ENCODE measurements at places on chromosomes 7 and 10.

DNA sequence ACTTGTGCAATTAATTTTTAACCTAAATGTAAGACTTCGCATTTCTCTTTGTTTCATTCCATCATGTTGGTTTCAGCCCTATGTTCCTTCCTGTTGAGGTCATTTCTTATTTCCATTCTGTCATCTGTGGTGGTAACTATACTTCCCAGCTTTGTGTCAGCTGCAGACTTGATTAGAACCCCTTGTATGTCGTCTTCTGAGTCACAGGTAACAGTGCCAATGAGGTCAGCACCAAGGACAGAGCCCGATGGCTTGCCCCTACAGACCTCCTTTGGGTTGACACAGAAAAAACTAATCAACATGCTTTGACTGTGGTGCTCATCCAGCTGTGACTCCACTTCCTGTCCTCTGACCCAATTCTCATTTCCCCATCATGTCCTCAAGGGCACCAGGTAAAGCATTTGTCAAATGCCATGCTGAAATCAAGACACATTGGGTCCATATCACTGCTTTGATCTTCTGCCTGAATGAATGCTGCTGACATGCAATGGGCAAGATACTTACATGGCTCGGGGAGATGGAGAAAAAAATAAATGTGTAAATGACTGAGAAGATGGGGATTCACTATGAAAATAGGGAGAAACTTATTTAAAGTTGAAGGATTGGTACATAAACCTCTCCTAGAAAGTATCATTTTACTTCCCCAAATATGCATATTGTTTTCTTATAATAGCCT, 25.6 kb upstream of the CRTAC1 start:
- DNase-seq, result no peak

GRCh38 chr7:2256306-2257045, 14.4 kb downstream of the NUDT1 start:
- DNase-seq, result no peak

GRCh38 chr7:139821349-139822105, 7.5 kb upstream of the TBXAS1 start:
- DNase-seq, result no peak

DNA sequence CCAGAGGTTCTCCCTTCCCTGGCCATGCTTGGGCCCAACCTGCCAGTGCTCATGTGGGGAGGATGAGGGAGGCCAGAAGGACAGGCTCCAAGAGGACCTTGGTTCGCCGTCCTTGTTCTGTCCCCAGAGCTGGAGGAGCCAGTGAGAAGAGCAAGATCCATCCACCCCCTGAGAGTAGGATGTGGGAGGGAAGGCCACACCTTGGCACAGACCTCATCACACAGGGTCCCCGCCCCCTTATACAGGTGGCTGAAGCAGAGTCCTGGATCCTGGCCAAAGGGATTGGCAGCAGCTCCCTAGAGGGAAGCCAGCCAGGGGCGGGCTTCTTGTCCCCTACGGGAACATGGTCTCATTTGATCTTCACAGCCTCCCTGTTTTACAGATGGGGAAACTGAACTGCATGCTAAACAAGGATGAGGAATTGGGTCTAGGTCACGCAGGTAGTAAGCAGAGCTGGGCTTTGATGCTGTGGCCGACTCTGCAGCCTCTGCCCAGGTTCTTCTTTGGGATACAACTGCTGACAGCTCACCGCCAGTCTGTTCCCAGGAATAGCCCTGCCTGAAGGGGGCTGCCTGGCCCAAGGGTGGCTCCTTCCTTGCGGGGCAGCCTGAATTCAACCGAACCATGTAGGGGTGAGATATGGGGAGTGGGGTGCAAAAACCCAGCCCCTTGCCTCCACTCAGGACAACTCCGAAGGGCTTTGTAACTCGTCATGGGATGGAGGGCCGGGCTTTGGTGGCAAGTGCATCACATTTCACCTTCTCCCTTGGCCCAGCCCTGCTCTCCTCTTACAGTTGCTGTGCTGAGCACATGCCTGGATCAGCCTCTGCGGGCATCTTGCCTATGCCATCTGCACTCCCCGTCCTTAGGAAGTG, 62.2 kb upstream of the KDM7A start:
- no peak for DNase-seq

DNA sequence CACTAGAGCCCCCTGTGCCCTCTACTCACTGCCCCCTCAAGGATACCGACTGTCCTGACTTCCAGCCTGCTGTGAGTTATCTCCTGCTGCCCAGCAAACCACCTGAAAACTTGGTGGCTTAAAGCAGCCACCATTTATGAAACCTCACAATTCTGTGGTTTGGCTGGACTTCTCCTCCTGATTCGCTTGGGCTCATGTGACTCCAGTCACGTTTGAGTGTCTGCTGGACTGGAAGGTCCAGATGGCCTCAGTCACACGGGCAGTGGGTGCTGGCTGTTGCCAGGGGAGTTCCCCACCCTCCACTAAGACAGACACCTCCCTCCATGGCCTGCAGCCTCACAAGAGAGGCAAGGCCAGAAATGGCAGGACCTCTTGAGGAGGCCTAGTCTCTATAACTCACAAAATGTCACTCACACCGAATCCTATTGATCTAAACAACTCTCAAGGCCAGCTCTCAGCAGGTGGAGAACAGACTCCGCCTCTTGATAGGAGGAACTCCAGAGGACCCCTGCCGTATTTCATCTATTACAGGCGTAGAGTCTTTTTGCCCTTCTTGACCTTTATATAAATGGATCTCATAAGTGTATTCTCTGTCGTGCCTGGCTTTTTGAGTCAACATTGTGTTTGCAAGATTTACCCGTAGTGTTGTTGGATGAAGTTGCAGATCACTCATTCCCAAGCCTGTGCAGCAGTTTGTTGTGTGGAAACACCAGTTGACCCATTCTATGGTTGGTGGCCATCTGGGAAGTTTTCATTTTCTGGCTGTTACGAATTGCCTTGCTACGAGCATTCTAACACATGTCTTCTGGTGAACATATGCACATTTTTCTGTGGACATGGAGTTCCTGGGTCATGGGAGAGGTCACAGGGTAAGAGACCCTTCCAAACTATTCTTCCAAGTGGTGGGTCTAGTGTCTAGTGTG, 48.3 kb downstream of the ZMIZ1 start:
- DNase-seq, result no peak

DNA sequence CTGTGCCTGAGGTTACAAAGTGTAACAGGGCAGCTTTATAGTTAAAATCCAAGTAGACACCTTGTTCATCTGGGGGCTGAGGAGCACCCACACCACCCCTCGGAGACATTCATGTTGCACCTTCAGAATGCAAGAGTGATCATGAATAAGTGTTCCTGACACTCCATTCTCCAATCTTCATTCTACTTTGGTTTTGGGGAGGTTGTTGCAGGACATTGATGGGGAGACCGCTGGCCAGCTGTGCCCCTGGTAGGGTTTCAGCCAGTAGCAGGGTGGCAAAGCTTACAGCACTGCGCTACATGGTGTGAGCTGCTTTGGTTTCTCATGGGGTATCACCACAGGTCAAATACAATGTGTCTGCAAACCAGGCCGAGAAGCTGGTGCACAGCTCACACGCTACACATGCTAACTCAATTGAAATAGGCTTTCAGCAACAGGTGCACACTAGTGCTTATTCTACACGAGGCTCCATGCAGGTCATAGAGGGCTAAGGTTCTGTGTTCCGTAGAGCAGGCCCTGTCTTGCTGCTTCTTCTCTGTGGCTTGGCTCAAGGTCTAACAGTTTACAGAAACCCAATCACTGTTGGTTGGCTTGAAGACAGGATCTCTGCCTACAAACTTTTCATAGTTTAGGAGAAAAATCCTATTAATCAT, 317.4 kb upstream of the ZNF32 start:
- no peak for DNase-seq
